ENCODE measurements at places on chromosomes 5 and 9.

DNA sequence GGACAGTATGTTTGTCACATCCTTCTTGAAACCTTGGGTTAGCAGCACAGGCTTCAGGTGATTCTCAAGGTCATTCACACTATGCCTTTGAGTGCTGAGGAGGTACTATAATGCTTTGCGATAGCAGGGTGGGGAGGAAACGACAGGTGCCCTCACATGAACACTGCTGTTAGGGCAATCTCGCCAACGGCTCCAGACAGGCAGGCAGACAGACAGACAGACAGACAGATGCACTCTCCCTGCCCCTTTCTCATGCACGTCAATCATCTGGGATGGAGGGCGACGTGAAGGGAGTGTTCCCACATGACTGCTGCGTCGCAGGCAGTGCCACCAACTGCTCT, 82.9 kb downstream of the RAPGEF1 start:
- DNase-seq = no peak

DNA sequence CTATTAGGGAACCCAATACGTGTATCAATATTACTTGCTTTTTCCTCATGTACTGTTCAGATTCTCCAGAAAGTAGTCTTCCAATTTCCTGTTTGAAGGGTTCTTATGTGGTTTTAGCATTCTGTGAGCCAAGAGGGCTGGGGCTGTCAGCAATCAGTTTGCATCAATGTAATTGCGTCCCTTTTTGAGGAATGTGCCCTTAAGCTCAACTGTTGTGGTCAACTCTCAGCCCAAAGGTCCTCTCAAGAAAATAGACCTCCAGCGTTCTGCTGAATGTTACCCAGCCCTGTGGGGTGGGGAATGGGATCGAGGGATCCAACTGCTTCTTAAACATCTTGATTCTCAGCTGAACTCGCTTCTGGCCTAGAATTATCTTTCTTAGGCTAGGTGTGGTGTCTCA, 43.8 kb upstream of the CDK20 start:
- no peak for DNase-seq

DNA sequence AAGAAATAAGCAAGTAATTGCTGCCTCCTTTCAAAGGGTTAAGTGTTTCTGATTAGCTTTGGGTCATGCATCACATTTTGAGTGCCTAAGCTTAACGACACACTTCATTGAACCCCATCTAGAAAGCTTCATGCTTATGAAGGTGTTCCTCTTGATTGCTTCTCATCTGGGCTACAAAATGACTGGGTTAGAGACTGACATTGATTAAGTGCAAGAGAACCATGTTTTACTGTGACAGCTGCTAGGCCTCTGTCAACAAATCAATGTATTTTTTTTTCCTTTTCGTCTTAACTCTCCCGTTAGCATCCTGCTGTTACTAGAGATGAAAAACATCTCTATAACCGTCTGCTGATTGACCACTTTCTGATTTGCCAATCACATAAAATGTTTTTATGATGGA, 725.0 kb downstream of the TLE1 start:
- no peak for DNase-seq

DNA sequence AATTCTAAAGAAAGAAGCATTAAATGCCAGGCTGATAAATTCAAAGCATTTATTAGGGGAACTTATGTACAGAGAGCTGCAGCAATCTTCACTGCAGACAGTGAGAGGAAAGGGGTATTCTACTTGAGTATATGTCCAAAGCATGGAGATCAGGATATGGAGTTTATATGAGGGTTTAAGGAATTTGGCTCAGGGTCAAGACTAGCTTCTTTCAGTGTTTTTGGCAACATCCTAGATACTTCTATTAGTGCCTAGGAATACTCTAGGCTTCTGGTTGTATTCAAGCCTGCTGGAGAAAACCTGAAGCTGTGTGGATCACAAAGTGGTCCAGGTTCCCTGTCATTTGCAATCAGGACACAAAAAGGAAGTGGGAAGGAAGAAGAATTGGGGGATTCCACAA, 194.6 kb downstream of the CETN3 start:
- DNase-seq = no peak

DNA sequence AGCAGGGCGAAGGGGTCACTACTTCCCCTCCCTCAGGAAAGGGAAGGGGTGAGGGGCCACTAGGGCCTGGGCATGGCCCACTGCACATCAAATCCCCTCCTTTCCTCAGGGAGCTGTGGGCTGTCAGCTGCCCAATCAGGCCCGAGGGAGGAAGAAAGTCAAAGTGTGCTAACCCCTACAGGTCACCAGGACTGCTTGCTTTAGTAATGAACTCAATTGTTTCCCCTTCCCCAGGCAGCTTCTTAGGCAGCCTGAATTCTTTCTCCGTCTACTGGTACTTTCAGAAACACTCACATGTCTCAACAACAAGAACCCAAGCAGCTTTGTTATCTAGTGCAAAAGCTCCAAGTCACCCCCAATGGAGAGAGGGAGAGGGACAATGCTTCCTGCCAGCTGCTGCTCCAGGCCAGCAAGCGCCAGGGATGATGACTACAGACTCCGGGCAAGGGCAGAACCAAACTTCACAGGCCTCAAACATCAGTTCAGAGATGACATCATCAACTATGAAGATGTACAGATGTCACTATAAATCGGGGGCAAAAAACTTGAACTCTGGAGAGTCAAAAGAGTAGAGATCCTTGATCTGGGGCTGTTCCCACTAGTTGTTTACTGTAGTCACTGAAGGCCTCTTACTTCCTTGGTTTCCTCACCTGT, 100.7 kb downstream of the SLIT3 start:
- DNase-seq = no peak

DNA sequence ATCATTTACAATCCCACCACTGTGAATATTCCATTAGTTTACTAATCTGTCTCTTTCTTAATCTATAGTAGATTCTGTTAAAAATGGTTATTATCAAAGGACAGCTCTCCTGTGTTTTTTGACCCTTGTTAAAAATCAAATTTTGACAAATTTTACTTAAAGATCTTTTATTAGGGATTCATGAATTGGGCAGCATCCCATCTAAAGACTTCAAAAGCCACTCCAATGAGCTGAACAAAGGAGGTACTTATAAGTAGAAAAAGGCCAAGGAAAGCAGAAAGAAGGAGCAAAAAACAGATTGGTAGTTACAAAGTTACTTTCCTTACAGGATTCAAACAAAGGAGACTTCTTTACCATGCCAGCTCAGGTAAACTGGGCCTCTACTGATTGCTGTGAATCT, 44.5 kb upstream of the PTPDC1 start:
- no peak for DNase-seq

GRCh38 chr5:68456756-68457217, 241.2 kb downstream of the PIK3R1 start:
- DNase-seq = no peak

DNA sequence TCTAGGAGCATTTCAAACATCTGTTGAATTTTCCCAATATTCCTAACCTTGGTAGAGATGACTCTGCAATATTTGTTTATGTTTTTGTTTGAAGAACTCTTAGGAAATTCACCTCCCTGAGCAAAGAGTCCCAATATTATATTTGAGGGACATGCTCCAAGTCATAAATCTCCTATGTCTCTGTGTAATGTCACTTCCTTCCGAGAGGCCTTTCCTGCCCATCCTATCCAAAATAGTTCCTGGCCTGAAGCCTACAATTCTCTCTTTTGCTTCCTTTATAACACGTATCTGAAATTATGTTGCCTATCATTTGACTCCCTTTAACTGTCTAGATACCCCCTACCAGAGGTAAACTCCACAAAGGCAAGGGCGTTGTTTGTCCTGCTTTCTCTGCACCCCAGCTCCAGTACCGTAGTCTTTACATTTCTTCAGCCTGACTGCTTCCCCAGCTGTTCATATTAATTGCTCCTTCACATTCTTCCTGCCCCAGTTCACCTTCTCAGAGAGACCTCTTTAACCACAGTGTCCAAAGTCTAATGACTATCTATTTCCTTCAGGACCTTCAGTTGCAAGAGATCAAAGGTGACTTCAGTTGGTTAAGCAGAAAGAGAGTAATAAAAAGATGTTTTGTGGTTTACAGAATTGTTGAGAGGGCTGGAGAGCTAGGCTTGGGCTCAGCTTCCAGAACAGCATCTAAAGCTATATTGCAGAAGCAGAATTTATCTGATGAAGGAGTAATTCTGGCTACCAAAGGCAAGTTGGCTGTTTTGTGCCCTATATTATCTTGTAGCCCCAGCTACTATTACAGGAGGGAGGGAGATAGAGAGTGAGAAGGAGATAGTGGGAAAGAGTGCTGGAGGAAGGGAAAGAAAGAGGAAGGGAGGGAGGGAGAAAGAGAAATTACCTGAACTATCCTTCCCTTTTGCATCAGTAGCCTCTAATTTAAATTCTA, 109.3 kb upstream of the TMEM161B start:
- DNase-seq = no peak

DNA sequence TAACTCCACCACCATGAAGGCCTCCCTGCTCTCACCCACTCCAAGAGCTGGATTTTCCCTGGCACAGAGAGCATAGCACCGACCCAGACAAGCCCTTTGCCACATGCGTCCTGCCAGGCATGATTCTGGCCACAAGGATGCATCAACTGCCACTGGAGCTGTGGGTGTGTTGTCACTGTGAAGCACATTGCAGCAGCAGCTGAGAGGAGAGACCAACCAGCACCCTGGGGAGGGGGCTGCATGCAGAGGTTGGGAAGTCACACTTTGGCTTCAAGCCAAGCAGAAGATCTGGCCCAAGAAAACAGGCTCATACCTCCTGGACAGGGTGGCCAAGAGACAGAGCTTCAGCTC, 22.6 kb upstream of the PTGES start:
- no peak for DNase-seq

DNA sequence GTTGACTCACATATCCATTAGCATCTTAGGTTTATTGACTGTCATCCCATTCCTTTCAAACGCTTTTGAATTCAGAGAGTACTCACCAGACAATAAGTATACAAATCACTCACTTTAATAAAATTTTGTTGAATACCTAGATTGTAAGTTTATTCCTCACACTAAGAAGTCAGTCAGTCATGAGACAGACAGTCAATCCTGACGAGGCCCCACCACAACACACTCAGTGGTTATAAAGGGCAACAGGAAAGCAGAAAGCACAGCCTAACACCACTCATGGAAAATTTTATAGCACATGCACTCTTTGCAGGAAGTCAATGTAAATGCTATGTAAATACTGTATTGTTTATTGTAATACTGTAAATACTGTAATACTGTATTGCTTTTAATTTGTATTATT, 176.3 kb upstream of the PTGER4 start:
- no peak for DNase-seq

DNA sequence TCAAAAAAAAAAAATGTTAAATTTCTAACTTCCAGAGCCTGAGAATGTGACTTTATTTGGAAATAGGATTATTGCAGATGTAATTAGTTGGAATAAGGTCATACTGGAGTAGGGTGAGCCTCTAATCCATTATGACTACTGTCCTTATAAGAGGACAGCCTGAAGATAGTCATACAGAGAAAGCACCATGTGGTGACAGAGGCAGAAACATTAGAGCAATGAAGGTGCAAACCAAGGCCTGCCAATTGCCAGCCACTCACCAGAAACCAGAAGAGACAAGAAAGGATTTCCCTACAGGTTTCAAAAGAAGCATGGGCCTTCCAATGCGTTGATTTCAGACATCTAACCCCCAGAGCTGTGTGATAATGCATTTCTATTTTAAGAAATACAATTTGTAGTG, 659.2 kb upstream of the CHD1 start:
- DNase-seq = no peak

DNA sequence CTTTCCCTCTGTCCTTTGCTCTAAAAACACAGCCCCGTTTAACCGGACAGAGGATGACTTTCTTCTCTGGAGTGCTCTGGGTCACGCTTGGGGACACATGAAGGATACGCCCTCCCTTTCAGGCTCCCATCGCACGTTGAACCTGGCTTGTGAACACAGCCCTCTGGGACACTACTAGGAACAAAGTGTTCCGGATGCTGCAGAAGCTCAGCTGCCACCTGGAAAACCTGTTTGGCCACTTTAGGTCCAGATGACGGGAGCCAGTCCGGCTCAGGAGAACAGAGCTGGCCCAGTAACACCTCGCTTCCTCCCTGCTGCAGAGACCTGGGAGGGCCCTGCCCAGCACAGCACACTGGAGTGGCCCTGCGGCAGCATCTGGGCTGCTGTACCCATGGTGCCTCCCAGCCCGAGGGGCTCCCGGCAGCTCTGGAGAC, 60.1 kb downstream of the GADD45G start:
- no peak for DNase-seq

DNA sequence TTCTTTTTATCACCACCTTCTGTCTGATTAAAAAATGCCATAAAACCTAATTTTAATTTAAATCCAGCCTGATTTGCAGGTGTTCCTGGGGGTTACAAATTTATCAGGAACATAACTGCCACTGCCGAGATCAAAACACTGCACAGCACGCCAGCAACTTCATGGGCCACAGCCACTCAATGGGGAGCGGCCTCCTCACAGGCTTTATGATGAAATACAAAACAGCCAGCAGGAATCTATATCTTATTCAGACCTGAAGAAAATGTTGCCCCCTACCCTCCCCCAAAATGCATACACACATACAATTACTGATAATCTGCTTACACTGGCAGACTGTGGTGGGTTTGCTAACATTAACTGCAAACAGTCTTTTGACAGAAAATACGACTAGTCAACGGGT, 151.7 kb upstream of the POU5F2 start:
- no peak for DNase-seq

DNA sequence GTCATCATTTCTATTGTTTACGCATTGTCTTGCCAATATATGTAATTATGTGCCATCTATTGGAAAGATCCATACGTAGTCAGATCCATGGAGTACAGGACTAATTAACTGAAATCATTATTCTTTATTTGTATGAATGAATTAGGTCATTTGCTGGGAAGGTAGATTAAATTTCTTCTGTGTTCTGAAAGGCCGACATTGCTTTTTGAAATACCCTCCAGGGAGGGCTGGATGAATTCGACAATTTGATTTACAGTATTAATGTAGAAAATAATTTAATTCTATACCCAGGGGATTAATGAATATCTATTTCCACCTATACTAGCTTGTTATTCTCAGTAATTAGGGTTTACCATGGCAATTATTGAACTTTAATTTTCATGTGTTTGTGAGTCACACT, 117.6 kb downstream of the CHSY3 start:
- no peak for DNase-seq
